ENCODE measurements at places on chromosomes 6 and 20.

- no peak for DNase-seq
These were observed 7.9 kb upstream of the COL12A1 start for GRCh38 chr6:75213732-75214131.

- no peak for DNase-seq
These were observed 75.3 kb upstream of the RIPOR2 start for GRCh38 chr6:25010902-25011625.

DNA sequence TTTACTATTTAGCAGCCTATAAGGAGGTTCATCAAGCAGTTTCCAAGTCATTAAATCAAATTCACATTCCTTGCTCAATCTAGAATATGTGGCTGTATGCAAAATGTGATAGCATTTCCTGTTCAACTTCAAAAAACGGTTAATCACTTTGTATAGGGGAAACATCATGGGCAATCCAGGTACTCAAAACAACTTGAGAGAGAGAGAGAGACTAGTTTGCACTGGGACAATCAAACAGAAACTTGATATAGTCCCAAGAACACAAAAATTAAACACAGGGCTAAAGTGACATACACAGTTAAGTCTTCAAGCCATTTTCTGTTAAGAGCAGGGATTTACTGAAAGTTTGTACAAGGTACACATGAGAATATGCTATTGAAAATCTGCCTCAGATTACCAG is 7.4 kb downstream of the CPNE1 start:
- no peak for DNase-seq

- no peak for DNase-seq
These were observed 586.3 kb downstream of the HTR1B start for GRCh38 chr6:76876922-76877553.

- DNase-seq: peak; percentile 83
These were observed 94.5 kb upstream of the PTPN1 start for GRCh38 chr20:50415516-50416268.

GRCh38 chr20:10788055-10788454 is 114.3 kb upstream of the JAG1 start:
- no peak for DNase-seq

DNA sequence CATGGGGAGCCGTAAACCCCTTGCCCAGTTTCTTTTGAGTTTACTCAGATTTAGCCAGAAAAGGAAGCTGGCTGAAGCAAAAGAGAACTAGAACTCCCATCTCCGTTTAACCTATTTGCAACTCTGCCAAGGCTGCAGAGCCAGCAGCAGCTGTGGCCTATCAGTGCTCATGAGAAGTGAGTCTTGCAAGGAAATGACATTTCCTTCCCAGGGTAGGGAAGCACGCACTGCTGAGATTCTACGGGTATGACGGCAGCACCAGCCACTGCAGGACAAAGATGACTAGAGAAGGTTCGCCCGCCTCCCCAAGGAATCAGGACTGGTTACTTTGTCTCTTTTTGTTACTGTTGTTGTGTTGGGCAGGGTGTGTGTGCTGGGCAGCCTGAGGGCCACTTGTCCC is 47.6 kb downstream of the PPP1R3G start:
- DNase-seq: peak; percentile 81

Measured in GM04503 (cell line).